Caudate nucleus (tissue), 63 donors: ENCODE measurements at places on chromosomes 2 and 18.

- DNase-seq, result no peak
Measured at GRCh38 chr2:42048299-42049220, 739 bp downstream of the PKDCC start.

DNA sequence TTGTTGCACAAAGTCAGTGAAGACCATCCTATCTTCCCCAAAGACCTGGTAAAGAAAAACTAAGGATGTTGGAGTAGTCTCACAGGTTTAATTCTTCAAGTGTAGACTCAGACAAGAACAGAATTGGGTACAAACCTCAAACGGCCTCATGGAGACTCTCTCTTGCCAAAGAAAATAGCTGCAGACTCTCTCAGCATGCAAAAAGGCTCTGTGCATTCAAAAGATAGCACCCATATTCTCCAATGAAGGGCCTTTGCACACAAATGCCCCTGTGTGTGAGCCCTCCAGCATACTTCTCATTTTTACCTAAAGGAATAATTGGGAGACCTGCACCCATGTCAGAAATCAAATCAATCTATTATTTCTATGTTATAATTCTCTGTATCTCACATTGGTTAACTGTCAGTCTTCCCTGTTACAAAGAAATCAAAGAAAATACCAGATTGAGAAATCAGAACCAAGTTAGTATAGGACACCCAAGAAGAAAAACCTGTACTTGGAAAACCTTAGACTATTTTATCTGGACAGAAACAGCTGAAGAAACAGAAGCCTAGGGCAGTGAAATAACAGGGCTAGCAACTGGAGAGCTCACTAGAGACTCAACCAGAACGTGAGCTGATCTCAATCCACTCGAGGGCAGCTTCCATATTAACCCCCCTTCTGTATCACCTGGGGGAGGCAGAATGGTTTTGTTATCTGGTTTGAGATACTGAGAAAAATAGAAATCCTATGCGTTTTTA is 134.7 kb upstream of the DNAJC10 start:
- no peak for DNase-seq

- DNase-seq, result no peak
Measured at GRCh38 chr2:16630463-16630862, 35.2 kb downstream of the CYRIA start.

DNA sequence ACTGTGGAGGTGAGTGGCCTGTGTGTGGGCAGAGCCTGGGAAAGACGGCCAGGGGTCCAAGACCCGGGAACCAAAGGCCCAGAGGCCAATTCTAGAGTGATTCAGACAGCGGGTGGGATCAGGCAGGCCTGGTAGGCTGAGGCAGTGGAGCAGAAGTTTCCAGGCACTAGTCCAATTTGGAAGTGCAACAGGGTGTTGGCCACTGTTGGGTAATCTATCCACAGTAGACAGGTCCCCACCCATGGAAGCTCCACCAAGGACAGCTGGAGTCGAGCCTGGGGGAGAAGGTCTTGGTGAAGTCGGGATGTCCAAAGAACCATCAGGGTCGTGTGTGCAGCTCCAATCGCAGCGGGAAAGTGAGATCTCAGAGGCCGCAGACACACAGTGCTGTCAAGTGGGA is 125.8 kb upstream of the COPS8 start:
- no peak for DNase-seq

DNA sequence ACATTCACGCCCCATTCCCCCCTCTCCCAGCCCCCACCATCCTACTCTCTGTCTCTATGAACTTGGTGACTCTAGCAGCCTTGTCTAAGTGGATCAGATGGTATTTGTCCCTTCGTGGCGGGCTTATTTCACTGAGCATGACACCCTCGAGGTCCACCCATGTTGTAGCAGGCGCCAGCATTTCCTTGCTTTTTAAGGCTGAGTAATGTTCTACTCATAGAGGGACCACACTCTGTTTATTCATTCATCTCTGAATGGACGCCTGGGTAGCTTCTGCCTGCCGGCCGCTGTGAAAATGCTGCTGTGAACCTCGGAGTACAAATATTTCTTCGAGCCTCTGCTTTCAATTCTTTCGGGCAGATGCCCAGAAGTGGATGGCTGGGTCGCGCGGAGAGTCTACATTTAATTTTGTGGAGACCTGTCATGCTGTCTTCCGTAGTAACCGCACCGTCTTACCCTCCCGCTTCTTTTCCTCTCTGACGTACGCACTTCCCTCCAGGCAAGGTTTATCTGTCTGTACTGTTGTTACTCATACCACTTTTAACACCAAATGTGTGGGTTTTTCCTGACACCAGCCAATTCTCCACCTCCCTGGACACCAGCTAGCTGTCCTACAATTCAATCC is 5.6 kb downstream of the CROCC2 start:
- no peak for DNase-seq

GRCh38 chr2:48558456-48558855 is 28.5 kb downstream of the STON1 start:
- DNase-seq, result no peak

GRCh38 chr2:187900021-187900420 is 345.8 kb upstream of the TFPI start:
- DNase-seq, result no peak

DNA sequence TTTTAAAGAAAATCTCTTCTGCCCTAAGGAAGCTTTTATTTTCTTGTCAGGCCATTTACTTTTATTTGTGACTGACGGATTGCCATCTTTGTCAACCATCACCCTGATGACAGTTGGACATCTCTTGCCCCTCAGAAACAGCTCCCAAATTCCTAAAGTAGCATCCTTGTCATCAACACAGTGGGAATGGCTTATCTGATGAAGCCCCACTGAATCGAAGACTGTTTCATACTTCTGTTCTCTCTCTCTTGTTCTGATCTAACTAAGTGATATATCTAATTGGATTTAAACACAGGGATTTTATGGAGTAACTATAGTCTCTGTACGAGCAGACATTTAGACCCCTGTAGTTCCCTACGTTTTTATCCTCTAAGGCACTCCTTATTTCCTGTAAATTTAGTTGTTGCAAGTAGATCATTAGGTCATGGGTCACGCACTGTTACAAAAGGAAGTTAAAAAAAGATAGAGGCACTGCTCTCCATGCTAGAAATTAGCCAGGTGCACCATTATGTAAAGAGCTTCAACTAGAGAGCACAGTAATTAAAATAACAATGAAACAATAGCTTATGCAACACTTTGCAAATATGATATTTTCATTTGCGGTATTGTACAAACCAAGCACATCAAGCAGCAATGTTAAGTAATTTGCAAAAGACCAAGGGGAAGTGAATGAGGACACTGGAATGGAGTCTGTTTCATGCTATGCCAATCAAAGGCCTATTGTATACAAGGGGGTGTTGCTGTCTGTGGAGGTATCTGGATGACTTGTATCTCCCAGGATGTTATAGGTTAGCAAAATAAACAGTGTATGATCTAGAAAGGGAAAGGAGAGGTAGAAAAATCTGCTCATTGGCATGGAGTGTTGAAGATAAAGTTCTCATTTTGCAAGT is 284.7 kb downstream of the LRRTM1 start:
- no peak for DNase-seq

DNA sequence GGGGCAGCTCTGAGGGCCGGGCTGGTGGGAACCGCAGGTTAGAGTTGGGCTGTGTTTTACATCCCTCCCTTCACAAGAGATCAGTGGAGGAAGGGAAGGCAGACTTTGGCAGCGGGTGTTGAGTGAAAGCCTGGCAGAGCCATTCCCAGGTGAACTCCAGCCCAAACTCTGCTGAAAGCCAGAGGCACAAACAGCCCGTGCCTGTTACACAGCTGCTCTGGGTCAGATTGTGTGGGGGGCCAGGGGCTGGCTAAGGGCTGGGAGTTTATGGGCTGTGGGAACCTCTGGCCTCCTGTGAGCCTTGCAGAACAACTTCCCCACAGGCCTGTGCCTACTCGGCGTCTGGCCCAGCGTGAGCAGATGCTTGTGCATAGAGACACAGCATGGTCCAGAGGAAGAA is 286.8 kb downstream of the CLIP4 start:
- DNase-seq, result no peak

DNA sequence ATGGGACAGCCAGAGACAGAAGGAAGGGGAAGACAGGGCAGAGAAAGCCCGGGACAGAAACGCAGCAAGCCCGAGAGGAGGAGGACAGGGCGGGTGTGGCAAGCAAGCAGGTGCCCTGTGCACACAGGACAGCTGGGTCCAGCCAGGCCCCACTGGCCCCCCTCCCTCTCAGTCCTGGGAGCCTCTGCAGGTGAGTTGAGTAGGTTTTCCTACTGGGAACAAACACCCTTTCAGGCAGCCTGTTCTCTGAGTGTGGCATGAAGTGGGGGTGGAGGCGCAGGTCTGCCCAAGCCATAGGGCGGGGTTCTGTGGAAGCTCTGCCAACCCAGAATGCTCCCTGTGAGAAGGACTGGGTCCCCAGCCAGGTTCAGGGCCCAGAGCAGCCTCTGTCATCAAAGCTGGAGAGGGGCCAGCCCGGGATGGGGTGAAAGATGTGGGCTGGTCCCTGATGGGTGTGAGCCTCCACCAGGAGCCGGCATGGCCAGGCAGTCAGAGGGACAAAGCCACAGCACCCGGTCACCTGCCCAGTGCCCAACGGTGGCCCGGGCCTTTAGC is 129.4 kb downstream of the TFCP2L1 start:
- DNase-seq, result no peak

- DNase-seq, result no peak
Measured at GRCh38 chr2:80335411-80335810, 30.9 kb upstream of the LRRTM1 start.

DNA sequence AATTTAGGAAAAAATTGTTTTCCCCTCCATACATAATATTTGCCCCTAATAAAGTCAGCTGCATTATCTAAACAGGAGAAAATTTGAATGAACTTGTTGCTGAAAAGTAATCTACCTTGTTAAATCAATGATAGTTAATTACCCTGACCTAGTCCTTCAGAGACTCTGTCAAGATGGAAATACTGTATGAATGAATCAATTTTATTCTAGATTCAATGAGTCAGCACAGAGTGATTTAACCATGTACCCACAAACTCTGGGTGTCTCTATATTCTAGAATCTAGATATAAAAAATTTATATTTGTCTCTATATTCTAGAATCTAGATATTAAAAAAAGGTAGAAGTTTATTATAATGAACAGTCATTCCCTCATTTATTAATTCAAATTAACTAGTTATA is 36.2 kb downstream of the NDUFAF7 start:
- no peak for DNase-seq

DNA sequence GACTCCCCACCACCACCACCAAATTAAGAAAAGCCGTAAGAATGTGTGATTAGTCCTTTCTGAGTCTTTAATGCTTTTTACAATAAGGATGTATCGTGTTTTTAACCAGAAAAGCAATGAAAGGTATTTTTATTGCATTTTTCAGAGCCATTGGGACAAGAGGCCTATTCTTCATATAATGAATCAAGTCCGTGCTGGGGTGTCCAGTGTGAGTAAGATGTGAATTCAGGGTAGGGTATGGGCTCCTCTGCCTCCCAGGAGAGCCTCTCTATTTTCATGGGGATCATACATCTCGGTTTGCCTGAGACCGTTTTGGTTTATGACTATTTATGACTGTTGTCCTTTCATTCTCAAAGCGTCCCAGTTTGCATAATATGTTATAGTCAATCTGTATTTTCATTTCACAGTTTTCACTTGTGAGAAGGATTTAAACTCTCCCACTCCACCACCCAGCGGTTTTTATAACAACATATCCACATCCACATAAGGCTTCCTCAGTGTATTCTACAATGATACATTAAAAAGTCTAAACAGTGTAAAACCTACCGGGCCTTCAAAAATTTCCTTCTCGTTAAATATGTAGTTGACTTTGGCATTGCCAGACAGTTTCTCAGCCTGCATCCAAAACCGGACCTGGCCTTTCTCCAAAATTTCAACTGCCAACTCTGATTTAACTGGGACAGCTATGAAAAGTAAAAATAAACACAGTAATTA is 80.8 kb upstream of the LPIN2 start:
- DNase-seq, result no peak

GRCh38 chr2:238848976-238849853 is 1.3 kb downstream of the TWIST2 start:
- DNase-seq, result no peak

DNA sequence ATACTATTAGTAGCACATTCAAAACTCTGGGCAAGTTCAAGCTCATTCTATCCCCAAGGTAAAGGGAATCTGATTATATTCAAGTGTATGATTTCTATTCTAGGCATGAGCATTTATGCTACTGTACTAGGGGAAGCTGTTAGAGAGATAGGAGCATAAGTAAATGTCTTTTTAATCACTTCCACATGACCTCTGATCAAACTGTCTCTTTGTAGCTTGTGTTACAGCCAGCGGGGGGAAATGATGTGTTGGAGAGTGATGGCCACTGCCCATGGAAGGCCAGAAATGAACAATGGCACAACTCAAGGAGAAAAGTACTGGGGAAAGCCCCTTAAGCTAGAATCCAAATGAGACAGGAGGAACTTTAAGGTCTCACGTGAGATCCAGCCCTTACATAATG is 894.9 kb upstream of the CDH2 start:
- no peak for DNase-seq

GRCh38 chr2:172560721-172561120 is 4.8 kb downstream of the PDK1 start:
- no peak for DNase-seq

DNA sequence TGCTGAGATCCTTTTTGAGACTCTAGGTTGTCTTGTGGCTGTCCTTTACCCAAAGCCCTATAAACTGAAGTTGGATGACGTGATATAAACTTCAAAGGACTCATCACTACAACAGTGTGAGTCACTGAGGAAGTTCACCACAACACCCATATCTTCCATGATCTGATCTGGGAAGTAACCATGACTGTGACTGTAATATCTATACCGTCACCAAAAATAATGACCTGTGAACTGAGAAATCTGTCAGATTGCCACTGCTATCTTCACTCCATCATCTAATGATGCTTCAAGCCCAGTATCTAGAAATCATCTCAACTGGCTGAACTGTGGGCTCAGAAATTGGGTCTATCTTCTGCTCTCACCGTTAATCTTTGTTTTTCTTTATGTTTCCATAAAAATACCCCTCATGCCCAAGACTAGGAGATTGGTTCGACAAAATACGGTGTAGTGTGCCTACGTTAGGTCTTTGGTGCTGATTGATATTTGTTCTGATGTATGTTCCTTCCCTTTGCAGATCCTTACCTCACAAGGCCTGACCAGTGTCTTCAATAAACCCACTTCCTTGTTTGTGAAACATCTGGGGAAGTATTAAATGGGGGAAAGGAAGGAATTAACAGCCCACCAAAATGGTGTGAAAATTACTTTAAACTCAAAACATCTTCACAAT is 78.2 kb downstream of the MYL12B start:
- no peak for DNase-seq

GRCh38 chr18:42261731-42262130 is 306.7 kb downstream of the PIK3C3 start:
- no peak for DNase-seq

DNA sequence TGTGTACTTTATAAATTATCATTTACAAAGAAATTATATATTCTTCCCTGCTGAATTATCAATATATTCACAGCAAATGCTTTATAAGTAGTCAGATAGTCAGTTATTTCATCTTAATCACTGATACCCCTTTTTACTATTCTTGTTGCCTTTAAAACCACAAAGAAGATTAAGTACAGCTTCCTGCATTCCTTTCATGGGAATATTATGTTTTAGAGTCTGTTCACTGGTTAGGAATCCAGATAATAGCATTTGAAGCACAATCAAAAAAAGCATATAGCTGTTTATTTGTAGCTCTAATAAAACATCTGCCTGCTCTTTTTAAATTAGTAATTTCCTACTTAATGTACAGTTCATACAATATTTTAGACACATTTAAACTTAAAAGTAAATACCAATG is 508.9 kb downstream of the FBXO15 start:
- no peak for DNase-seq

- DNase-seq, result no peak
Measured at GRCh38 chr2:211093743-211094303, 537.4 kb downstream of the CPS1 start.

- no peak for DNase-seq
Measured at GRCh38 chr2:160261732-160262131, 61.7 kb upstream of the ITGB6 start.

GRCh38 chr2:202249521-202250253 is 11.3 kb upstream of the SUMO1 start:
- peak; percentile 85 for DNase-seq
